ENCODE measurements at places on chromosomes 1 and 21. TPM values are rescaled to one million over a fixed set of nuclear protein-coding genes. Genes with fewer than 3 reads are reported as not detected.

CNKSR1 gene
- total RNA-seq, result 1.6 TPM

CYP4A11 gene
- not detected for total RNA-seq

VSIG8 gene
- not detected for total RNA-seq

PLA2G5 gene
- total RNA-seq, result 14.5 TPM

PEF1 gene
- total RNA-seq, result 73.5 TPM

ENAH gene
- 18.7 TPM for total RNA-seq

SPRR2E gene
- not detected for total RNA-seq

KCNJ15 gene
- total RNA-seq, result 3.6 TPM

LCE3A gene
- not detected for total RNA-seq

MPZ gene
- 3.6 TPM for total RNA-seq

VTCN1 gene
- total RNA-seq, result not detected

DNA sequence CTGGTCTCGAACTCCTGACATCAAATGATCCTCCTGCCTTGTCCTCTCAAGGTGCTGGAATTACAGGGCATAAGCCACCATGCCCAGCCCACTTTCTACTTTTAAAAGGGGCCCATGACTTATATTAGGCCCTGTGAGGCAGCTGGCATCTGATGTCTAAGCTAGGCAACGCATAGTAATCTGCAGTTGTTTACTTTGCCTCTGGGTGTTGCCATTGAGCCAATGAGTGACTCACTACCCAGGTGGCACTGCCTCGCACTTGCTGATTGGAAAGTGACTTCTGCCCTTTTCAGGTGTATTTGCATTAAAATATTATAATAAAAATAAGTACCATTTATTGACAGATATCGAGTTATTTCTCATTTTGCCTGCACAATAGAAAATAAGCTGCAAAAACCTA, 84.9 kb downstream of the KIF14 start:
- DNase-seq, result no peak

GRCh38 chr1:61572046-61572445, 152.9 kb downstream of the TM2D1 start:
- DNase-seq, result no peak

DNA sequence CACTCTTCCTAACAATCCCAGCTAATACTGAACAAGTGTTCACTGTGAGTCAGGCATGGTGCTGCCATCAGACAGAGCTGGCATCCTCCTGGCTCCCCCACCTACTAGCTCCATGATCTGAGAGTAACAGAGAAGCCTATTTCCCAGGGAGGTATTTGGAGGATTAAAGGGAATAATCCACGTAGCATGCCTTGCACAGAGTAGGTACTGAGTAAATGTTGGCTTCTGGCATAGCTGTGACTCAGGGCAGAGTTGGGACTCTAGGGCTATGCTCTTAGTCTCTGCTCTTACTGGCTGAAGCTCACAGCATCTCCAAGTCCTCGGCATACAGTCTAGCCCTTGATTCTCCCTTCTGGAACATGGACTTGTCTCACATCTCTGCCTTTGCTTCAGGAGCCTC, 8.2 kb downstream of the ARHGEF19 start:
- DNase-seq, result no peak

GRCh38 chr1:114690148-114690547, 5.2 kb downstream of the AMPD1 start:
- DNase-seq, result no peak

DNA sequence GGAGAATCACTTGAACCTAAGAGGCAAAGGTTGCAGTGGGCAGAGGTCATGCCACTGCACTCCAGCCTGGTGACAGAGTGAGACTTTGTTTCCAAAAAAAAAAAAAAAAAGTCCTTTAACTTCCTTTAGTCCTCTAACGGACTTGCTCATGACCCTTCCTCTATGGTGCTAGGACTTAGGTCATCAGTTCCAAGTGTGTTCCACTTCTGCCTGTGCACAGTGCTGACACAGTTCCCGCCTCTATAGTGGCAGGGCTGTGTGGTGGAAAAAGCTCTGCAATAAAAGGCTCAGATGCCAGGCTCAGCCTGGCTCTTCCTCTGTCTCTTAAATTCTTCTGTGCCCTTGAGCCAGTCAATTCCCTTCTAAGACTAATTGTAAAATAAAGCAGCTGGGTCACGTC, 22.0 kb downstream of the CC2D1B start:
- no peak for DNase-seq

GRCh38 chr1:99548943-99549605, 96.8 kb upstream of the PALMD start:
- no peak for DNase-seq

DNA sequence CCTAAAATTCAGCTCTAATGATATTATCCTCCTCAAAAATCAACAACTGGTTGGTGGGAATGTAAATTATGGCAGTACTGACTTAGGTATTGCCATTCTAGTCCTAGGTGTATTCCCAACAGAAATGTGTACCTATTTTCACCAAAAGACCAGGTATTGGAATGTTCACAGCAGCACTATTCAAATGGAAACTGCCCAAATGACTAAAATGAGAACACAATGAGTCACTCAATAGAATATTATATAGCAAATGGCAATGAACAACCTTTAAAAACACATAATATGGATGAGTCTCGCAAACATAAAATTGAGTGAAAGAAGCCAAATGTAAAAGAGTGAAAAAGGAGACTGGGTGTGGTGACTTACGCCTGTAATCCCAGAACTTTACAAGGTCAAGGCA, 44.9 kb downstream of the GADD45A start:
- DNase-seq, result no peak

DNA sequence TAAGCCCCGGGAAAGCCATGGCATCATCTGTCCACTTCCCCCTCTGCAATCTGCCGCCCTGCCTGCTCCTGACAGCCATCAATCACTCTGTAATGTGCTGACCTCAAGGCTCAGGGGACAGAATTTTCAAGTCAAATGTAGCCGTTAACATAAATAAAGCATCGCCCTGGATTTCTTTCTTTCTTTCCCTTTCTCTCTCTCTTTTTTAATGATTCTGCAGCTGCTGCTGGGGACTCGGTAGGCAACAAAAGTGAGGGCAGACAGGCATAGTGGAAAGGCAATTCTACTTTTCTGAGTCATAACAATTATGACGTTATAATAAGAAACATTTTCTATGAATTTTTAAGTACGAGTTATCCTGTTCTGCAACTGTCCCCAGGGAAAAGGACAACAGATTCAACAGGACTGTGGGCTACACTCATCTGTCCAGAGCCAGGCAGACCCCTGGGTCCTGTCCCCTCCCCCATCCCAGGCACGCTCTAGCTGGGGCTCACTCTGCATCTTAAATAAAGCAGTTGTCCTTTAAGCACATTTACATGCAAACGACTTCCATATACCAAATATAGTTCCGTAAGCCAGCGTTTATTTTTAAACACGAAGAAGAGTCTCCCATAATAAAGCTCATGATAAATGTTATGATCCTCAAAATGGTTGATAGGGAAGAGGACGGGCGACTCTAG, 78.7 kb downstream of the SSBP3 start:
- DNase-seq, result no peak

GRCh38 chr1:147238053-147238902, 4.2 kb upstream of the CHD1L start:
- DNase-seq, result no peak

DNA sequence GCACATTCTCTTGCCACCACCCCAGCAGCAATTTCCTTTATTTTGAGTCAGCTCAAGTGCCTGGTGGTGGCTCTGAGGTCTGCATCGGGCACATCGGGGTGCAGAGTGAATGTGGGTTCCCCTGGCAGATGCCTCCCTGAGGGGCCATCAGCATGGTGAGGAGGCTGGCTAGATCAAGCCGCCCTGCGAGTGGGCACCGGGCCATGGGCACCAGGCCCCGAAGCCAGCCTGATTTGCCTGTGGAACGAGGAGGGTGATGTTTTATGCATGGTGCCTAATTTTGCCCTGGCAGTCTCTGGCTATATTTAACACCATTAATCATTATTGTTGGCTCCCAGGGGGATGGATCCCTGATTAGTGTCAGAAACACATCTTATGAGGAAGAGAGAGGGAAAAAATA, 36.3 kb downstream of the ACTL8 start:
- DNase-seq, result no peak

DNA sequence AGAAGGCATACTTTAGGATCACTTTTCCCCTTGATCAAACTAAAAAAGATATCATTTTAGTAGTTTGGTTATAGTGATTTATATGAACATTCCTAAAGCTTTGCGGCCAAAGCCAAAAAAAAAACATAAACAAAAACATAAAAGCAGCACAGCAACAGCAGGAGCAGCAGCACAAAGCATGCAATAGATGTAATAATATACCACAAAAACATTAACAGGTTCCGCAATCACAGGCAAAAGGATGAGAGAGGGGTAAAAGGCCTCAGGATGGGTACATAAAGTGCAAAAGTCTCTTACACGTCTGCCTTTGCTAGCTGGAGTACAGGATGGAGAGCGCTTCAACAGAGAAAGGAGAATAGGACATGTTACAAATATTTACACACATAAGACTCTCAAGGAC, 119.0 kb downstream of the COQ8A start:
- no peak for DNase-seq

GRCh38 chr1:110897681-110898080, 24.7 kb downstream of the CD53 start:
- DNase-seq, result no peak

DNA sequence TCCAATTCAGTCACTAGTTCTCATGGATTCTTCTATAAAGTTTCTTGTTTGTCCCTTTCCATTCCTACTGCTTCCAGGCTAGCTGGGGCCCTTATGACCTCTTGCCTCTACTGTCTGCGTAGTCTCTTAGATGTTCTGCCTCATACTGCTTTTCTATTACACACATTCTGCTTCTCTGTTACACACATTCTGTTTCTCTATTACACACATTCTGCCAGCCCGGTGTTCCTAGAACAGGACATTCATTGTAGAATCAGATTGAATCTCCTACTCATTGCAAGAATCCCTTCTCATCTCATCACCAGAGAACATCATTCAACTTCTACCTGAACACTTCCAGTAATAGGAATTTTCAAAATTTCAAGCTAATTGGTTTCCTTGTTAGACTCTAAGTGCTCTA, 69.3 kb upstream of the QSOX1 start:
- no peak for DNase-seq
